ENCODE measurements at places on chromosomes 3 and 15.

GRCh38 chr15:75069301-75069925 lies 46.0 kb downstream of the PPCDC start:
- no peak for DNase-seq

DNA sequence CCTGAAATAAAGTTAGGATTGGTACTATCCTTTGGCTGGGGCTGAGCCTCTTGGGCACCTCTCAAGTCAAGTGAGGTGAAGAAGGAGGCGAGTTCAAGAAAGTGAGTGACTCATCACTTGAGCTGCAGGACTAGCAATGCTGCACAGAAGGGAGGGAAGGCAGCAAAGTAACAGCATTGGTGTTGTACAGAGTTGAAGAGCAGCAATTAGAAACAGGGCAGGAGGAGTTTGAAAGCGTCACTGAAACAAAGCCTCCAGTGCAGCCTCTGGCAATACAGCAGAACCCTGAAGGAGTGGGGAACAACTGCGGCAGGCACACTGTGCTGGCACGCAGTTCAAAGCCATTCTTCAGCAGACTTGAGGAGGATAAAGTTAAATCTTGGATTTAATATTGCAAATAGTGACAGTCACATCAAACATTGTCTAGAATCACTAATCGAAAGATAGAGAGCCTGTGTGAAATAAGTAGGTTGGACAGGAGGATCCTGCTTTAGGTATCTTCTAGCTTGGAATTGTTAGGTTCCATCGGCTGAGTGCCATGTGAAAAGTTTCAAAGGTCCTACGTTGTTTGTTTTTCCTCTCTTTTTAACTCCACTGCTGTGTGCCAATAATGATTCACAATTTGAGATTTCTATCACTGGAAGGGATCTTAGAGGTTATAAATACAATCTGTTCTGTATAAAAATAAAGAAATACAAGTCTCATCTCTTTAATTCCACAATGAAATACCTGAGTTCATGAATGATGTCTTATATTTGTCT lies 479.8 kb downstream of the NAALADL2 start:
- DNase-seq = no peak

DNA sequence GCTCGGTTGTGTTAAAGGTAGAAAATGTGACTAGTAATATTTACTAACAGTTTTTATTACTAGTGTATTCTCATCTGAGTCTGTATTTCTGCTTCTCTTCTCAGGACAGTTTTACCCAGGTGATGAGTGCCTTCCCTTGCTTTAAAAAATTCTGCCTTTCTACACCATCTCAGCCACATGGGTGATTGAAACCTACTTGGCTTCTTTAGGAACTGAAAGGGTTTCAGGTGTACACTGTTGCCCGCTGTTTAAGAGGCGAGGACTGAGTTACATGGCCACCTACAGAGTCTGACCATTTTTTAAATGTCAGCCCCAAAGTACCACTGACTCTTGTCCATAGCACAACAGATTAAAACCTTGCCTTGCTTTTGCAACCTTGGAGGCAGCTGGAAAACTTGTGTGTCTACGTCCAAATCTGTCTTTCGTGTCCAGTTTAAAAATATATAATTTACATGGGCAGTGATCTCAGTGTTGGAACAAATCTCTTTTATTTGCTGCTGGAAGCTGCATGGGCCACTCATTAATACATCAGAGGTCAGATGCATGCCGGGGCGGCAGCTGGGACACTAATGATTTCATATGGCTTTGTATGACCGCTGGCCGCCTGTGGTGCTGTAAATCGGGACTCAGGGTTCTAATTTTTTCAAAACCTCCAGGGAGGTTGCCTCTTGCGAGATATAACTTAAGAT lies 44.6 kb downstream of the TRIM71 start:
- no peak for DNase-seq

GRCh38 chr3:183116025-183116614 lies 16.8 kb upstream of the MCCC1 start:
- DNase-seq = peak; percentile 47

- no peak for DNase-seq
Observed at GRCh38 chr3:16543242-16543864, 29.9 kb upstream of the RFTN1 start.

GRCh38 chr3:100140976-100141375 lies 26.7 kb upstream of the FILIP1L start:
- no peak for DNase-seq

DNA sequence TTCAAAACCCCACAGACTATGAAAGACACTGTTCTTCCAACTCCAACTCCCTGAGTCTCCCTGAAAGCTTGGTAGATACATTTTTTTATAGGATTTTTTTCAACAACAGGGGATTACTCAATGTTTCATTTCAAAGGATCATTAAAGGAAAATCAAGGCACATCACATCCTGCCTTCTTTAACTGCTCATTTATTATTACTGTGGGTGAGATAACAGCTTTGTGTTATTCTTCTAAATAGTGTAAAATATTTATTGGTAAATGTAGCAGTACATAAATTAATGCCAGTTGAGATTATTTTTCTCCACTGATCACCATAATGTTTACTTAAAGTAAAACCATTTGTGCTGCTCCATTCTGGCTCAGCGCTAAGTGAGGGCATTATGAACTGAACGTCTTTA lies 57.2 kb downstream of the AGBL1 start:
- no peak for DNase-seq

DNA sequence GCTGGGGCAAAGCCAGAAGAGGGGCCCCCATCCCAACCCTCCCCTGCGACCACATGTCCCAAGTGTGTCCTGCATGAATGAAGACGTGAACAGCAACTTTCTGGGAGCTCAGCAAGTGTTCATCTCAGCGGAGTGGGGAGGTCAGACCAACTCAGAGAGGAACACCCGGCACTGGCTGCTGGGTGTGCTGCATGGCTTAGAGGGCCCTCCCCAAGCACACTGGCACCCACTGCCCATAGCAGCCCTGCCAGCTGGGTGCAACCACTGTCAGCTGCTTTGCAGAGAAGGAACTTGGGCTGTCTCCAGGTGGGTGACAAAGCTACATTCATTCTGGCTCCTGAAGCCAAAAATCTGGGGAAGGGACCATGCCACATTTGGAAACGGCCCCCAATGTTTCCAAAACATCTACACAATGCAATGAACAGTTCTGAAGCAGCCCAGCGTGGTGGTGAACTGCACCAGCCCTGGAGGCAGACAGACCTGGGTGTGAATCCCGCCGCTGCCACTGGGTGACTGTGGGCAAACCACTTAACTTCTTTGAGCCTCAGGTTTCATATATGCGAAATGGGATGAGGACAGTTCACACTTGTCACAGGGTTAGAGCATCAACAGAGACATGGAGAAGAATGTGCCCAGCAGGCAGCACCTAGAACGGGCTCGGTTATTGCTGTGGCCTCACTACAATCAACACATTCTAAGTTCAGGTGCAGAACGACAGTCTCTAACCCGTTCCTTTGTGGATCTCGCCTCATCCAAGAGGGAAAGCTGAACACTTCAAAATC lies 145.4 kb downstream of the NUP210 start:
- DNase-seq = no peak

- no peak for DNase-seq
Observed at GRCh38 chr3:23762214-23762613, 43.5 kb upstream of the UBE2E1 start.

DNA sequence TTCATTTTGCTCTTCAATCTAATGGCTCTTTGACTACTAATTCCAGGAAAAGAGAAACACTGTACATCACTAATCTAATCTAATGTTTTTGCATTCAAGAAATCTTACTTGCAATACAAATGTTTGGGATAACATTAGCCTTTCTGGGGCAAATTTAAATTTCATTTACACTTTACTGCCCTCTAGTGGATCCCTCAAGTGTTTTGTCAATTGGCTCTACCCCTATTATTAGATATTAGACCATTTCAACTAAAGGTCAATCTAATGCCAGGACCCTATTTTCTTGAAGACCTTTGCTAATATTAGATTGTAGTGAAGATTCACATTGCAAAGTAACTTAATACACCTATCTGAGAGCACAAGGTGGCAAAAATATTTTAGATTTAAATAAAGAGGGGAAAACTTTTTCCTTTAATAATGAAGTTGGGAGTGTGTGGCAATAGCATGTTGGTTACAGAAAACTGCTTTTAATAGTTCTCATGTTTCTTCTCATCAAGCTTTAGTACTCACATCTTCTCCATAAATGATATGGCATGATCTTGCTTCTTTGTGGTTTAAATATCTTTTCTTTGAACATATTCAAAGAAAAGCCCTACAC lies 5.0 kb downstream of the C2CD4A start:
- no peak for DNase-seq

GRCh38 chr3:136929977-136930670 lies 27.7 kb upstream of the IL20RB start:
- no peak for DNase-seq

DNA sequence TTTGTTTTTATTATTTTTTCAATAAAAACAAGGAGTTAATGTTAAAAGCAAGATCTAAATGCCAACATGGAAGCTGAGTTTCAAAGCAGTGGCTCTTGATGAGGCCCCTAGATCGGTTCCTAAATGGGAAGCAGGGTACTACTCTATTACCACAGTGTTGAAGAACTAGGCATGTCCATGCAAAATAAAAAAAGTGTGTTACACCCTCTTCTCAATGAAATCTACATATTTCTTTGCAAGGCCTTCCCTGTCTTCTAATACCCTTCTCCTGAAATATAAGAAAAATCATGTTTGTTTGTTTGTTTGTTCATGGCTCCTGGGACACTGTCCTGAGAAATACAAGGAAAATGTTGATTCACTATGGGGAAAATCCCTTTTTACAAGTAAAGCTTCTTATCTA lies 12.2 kb upstream of the SLC25A36 start:
- DNase-seq = no peak

DNA sequence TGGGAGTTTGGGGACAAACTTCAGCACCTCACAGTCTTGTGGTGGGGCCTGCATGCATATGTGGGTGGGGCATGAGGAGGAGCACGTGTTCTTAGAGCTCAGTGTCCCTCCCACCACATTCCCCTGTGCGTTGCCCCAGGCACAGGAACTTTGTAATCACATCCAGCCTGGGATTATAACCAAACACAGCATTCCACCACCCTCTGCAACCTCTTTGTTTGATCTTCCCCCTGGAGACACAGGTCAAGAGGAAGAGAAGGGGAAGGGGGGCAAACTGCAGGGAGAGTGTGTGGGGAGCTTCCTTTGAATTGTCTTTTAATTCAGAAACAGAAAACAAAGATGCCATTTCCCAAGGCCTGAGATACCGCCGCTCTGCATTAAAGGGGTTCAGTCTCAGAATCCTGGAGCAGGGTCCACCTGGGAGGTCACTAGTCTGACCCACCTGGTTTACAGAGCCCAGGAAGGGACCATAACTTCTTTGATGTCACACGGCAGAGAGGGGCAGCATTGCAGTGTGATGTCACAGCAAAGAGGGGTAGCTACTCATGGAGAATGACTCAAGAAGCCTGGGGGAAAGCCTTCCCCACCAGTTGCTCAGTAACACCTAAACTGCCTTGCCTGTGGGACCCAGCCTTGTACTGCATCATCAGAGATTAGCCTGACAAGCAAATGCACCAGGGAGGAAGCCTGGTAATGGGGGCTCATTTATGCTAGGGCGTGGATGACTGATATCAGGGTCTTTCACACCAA lies 106.3 kb upstream of the RNU6-1 start:
- no peak for DNase-seq

DNA sequence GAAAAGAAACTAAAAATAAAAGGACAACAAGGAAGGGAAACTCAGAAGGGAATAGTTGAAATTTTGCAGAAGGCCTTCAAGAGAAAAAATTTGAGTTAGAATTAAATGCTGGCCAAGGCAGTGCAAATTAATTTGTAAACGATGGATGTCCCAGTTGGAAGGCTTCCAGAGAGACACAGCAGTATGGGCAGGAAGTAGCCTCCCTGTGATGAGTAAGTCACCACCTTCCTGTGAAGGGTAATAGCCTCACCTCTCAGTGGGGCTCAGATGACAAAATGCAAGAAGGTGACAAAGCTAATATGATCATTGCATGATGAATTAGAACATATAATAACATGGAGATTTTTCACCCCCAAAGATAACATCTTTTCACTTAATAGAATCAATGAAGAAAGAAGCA lies 27.3 kb upstream of the TMCO5A start:
- no peak for DNase-seq

- DNase-seq = no peak
Observed at GRCh38 chr3:126999383-126999782, 16.5 kb downstream of the PLXNA1 start.

- no peak for DNase-seq
Observed at GRCh38 chr3:52143616-52144015, 10.6 kb downstream of the POC1A start.

GRCh38 chr3:119494597-119494996 lies 3.8 kb upstream of the TIMMDC1 start:
- DNase-seq = no peak

DNA sequence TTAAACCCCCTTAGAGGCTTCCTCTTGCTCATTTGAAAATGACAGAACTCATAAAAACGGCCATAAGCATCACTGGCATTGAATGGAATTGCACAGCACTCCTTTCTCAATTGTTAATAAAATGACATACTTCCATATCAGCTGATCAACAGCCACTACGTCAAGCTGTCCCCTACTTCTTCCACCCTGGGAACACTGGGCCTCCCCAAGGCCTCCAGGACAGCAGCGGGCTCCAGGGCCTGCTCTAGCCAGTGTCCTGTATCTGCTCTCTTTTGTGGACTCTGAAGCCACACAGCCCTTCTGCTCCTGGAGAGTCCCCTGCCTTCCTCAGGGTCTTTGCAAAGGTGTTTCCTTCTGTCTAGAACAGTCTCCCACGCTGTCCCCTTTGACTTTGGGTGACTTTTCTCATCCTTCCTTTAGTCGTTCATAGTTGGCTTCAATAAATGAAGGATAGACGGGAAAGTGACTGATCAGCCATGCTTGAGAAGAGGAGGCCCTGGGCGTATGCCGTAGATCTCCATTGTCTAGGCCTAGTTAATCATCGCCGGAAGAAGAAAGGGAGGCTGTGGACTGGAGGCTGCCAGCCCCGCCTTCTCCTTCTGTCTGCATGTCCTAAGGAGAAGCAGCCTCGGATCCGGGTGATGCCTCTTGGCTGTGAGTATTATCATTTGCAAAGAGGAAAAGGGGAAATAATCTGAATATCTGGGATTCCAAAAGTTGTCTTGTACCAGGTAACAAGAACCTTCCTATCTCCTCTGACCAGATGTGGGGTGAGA lies 4.7 kb upstream of the THSD4 start:
- DNase-seq = no peak

- DNase-seq = no peak
Observed at GRCh38 chr15:101138913-101139880, 112.7 kb downstream of the CHSY1 start.

GRCh38 chr3:111668888-111669488 lies 73.8 kb upstream of the ZBED2 start:
- DNase-seq = peak; percentile 31

- no peak for DNase-seq
Observed at GRCh38 chr3:53850895-53851294, 4.5 kb downstream of the IL17RB start.

DNA sequence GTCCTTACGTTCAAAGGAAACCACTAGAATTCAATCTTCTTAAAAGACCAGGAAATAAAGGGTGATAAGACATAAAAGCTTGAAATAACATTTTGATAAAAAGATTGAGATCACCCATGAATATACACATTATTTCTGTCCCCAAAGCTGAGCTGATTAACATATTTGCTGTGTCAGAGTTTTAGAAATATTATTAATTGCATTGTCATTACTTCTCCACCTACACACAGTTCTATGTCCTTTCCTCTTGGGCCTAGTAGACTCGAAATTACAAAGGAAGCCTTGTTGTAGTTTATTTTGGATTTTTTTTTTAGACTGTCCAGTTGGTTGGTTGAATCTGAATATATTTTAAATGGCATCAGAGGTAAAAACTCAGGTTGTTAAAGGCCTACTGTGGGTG lies 81.0 kb upstream of the NR2E3 start:
- DNase-seq = no peak

GRCh38 chr15:98523912-98524662 lies 124.3 kb upstream of the IGF1R start:
- no peak for DNase-seq
